LoVo (cell line): ENCODE measurements at places on chromosomes 4 and X.

DNA sequence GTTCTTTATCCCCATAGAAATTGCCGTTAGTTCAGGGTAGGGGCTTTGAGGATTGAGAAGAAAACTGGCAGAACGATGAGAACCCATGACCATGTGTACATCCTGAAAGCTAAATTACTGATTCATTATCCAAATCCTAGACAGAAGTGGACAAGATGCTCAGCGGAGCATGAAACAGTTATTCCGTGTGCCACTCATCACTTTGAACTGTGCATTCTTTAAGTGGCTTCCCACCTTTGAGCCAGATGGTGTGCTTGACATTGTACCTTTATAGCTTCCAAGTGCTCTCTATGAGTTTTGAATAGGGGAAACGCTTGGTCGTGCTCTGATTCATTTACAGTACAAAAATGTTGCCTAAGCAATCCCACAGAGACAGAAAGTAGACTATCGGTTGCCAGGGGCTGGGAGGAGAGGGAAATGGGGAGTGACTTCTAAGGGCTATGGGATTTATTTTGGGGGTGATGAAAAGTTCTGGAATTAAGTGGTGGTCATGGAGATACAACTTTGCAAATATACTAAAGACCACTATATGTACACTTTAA lies 100.0 kb downstream of the DOCK11 start:
- no peak for DNase-seq

DNA sequence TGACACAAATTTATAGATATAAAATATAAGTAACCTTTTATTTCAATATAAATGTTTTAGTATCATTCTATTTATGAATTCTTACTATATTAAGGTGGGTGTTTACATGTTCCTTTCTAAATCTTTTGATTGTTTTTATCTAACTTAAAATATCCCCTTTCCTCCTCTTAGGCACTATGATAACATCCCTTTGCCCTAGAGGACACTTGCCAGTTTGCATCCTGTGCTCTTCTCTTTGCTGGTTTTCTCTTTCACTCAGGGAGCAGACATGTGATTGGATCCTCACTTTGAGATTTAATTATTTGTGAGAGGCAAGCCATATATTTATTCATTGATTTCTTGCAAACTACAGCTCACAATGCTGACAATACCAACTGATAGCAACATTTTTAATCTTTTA lies 16.2 kb downstream of the LRIT3 start:
- no peak for DNase-seq

- no peak for DNase-seq
Measured at GRCh38 chr4:127730142-127730913, at the start of gene SLC25A31. TSS of gene SLC25A31 (plus strand) at chr4:127730400. CDS start at chr4:127730546, 146 bp downstream.

DNA sequence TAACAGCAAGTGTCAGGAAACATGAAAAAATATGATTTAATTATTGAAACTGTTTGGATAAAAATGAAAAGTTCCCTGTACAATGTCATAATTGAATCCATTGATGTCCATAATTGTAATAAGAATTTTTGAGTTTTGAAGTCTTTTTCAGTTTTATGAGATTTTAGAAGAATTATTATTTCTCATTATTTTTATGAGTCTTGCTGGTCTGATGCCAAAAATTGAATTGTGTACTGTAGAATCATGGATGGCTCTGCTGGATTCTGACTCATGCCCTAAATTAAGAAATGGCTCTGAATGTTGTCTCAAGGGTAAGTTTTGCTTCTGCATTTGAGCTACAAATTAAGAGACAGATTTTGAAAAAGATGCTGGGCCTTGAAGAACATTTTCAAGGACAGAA lies 132.8 kb upstream of the MAP9 start:
- DNase-seq: no peak

- DNase-seq: no peak
Measured at GRCh38 chr4:112436987-112437386, 79.0 kb downstream of the NEUROG2 start.

- peak; percentile 87 for DNase-seq
Measured at GRCh38 chr4:84498935-84499623, at the start of gene NKX6-1. TSS of gene NKX6-1 (minus strand) at chr4:84499292. CDS start at chr4:84498228, 1,064 bp downstream.

DNA sequence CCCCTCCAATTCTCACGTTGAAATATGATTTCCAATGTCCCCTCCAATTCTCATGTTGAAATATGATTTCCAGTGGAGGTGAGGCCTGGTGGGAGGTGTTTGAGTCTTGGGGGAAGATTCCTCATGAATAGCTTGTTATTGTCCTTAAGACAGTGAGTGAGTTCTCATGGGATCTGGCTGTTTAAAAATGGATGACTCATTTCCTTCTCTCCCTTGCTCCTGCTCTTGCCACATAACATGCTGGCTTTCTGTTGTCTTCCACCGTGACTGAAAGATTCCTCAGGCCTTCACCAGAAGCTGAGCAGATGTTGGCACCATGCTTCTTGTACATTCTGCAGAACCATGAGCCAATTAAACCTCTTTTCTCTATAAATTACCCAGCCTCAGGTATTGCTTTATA lies 346.8 kb upstream of the TECRL start:
- no peak for DNase-seq
